ENCODE measurements at places on chromosomes 3 and 15. TPM values are rescaled to one million over a fixed set of nuclear protein-coding genes. Genes with fewer than 3 reads are reported as not detected.

- DNase-seq = no peak
These were observed 19.8 kb downstream of the SCAP start for GRCh38 chr3:47455806-47456452.

DNA sequence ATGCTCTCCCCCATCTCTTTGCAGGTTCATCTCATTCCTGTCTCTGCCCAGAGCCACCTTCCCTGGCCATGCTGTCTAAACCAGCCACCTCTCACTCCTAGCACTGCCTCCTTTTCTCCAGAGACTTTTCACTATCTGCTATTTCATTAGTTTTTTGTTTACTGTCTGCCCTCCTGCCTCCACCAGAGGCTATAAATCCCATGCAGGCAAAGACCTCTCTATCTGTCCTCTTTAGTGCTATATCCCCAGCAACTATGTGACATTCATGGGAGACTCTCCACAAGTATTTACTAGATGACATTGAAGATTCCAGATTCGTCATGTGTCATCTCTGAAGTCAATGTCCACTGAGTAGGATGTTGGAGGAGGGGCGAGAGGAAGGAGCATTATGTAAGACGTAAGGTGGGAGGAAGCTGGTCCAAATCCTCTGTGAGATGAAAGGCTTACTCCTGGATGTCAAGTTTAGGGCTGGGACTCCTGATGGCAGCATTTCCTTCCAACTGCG, 3.4 kb upstream of the FAM43A start:
- DNase-seq = no peak

GRCh38 chr3:11736136-11736833, 92.6 kb upstream of the VGLL4 start:
- no peak for DNase-seq

GRCh38 chr15:67556976-67557570, 14.6 kb downstream of the MAP2K5 start:
- DNase-seq = no peak

- no peak for DNase-seq
These were observed 214.5 kb downstream of the KCNMB2 start for GRCh38 chr3:178750639-178751300.

- DNase-seq = no peak
These were observed 5.3 kb upstream of the TXNRD3 start for GRCh38 chr3:126659915-126660886.

DNA sequence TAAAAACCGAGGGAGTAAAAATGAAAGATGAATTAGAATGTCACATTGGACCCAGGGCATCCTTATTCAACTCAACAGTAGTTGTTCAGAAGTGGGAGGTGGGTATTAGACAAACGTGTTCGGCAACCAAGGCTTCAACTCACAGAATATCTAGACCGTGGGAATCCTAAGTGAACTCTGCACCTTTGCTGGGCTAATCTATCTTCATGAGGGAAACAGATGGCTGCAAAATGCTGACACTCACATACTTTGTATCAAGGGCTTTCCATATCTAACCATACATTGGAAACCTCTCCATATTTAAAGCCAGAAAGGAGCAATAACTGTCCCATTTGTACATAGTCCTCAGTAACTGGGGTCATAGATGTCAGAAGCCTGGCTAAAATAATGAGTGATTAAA, 20.9 kb downstream of the PLSCR1 start:
- no peak for DNase-seq

Gene CHL1
- 0.06 TPM for total RNA-seq

Gene CASR
- total RNA-seq = not detected

Data from T-cell (primary cell).